ENCODE measurements at places on chromosomes 11 and 22.

GRCh38 chr11:102306048-102306597 lies 11.2 kb upstream of the BIRC3 start:
- DNase-seq, result no peak

GRCh38 chr11:128181088-128181480 lies 406.3 kb downstream of the ETS1 start:
- no peak for DNase-seq

DNA sequence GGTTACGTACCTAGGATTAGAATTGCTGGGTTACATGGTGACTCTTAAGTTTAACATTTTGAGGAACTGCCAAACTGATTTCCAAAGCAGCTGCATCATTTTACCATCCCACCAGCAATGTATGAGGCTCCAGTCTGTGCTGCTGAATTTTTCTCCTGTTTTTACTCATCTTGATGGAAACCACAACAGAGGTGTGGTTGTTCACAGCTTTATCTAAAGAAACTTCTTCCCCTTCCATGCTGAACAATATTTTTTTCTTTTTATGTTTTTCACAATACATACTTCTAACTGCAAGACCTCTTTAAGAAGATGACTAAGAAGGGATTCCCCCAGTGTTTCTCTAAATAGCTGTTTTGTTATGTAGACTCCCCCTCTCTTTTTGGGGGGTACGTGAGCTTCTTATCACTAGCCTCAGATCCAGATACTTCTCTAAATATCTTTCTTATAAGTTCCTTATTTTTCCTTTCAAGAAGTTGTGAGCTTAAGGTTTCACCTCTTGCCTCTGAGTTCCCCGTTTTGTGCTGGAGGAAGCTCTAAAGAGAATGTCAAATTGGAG lies 24.0 kb downstream of the TCP11L1 start:
- DNase-seq, result no peak

DNA sequence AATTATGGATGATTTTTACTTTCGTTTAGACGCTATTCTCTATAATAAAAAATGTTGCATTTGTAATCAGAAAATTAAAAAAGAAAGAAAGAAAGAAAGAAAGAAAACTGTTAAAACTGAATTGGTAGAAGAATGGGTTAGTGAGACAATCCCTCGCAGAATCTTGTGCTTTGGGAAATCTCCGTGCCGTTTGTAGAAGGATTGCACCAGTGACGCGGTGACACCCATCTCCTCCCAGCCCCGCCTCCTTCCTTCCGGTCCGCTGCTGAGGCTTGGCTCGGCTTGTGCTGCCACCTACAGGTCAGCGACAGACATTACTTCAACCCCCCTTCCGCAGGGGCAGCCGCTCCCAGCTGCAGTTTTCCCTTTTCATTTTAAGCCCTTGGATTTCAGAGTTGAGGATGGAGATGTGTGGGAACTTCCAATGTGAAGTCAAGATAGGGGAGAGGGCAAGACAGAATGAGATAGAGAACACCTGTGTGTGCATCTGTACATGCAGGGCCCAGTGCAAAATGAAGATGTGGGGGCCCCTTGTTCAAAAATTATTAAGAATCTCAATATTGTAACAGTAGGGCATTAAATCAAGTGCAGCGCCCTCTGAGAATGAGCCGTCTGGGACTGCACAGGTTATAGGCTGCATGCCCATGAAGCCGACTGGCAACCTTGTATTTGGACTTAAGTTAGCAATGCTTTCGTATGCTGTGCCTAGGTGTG lies 41.1 kb downstream of the TST start:
- DNase-seq, result peak; percentile 85

Data from activated CD4-positive, CD25-positive, alpha-beta regulatory T cell (primary cell).